ENCODE measurements at places on chromosomes 12 and 14. TPM values are rescaled to one million over a fixed set of nuclear protein-coding genes. Genes with fewer than 3 reads are reported as not detected.

- H3K4me1 ChIP-seq: peaks cover 5% of the 10 kb centered on the region
- no peaks in the 10 kb centered on the region for H3K27me3 ChIP-seq
- no peaks in the 10 kb centered on the region for H3K36me3 ChIP-seq
- no peak overlapping the region for H3K27ac ChIP-seq
- DNase-seq: no peak
- no peak overlapping the region for H3K4me3 ChIP-seq
Observed at GRCh38 chr12:59383079-59383822, 212.6 kb upstream of the SLC16A7 start.

DNA sequence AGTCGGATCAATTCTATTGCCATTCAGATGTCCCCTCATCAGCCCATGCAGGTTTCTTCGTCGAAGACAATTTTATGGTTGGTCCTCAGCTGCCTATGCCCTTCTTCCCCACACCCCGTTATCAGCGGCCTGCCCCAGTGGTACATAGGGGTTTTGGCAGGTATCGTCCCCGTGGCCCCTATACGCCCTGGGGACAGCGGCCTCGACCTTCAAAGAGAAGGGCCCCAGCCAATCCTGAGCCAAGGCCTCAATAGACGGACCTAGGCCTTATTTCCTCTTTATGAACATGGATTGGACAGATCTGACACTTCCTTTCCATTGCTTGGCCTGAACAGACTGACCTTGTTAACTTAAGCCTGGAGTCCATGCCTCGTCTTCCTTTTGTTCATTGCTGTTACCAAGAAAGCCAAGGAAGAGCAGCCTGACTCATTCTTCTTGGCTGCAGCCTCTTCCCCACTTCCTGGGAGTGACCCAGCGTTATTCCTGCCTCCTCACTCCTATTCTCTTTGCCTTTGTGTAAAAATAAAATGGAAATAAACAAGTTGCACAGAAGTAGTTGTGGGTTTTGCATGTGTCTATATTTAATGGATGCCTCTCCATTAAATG lies 156.5 kb upstream of the AMIGO2 start:
- peaks cover 84% of the 10 kb centered on the region for H3K36me3 ChIP-seq
- peaks cover 47% of the 10 kb centered on the region for H3K4me1 ChIP-seq
- no peaks in the 10 kb centered on the region for H3K27me3 ChIP-seq
- H3K27ac ChIP-seq: no peak overlapping the region
- DNase-seq: no peak

DNA sequence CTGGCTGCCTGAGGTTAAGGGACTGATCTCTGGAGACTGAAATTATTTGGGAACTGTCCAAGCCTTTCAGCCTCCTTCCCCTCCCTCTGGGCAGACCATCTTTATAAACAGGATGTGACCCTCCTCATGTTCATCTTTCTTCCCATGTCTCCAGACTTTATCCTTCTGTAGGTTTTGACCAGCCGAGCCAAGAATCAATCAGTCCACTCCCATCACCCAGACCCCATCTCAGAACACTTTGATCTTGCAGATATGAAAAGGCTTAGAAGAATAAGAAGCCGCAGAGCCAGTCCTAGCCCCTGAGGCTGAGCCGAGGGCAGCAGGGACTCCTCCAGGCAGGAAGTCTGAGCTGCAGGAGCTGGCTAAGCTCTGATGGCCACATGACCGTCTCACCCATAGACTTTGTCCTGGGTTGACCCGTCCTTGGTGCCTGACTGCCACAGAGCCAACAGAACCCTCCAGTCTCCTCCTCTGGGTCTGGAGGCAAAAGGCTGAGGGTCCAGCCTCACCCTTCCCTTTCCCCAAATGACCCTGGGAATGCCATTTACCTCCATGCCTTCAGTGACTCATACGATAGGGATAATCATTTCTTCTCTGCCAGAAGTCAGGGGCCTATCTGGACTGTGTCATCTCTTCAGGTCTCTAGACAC lies 1.6 kb downstream of the KRT71 start:
- DNase-seq: no peak
- no peak overlapping the region for H3K27ac ChIP-seq
- H3K36me3 ChIP-seq: no peaks in the 10 kb centered on the region
- no peaks in the 10 kb centered on the region for H3K4me1 ChIP-seq
- peaks cover 12% of the 10 kb centered on the region for H3K27me3 ChIP-seq

DNA sequence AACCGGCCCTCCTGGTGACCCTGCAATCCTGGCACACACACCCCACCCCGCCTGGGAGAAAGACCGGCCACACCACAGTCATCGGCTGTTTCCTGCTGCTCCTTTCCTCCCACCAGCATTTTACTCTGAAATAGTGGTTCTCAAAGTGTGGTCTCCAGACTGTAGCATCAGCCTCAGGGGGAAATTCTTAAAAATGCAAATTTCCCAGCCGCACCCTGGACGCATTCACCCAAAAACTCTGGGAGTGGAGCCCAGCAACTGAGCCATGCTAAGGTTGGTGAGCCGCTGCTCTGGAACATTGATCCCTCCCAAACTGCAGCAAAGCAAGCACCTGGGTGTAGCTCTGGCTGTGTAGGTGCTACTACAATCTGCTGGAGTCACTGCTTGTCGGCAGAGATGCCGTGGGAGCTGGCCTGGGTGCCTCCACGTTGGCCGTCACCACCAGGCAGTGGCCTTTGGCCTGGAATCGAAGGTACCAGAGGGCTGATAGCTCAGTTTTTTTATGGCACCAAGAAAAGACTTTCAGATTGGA lies 38.4 kb upstream of the BCL2L14 start:
- peak overlapping the region; percentile 63 for H3K4me3 ChIP-seq
- DNase-seq: no peak
- H3K36me3 ChIP-seq: peaks cover 9% of the 10 kb centered on the region

DNA sequence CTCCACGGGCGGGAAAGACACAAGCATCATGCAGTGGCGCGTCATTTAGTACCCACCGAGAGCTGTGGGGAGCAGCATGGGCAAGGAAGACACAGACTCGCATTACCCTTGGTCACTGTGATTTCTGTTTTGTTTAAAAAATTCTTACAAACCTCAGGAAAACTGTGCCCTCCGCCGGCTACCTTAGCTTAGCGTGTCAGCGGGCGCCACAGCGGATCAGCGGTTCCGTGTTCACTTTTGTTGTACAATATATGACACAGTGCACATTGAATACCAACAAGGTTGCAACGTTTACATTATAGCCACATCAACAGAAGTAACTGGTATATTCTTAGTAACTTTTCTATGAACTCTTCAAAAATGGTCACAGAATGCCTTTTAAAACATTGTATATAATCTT lies 125.2 kb upstream of the EVL start:
- H3K27me3 ChIP-seq: peaks cover 2% of the 10 kb centered on the region
- no peak for DNase-seq
- no peak overlapping the region for H3K27ac ChIP-seq
- H3K4me3 ChIP-seq: no peak overlapping the region
- no peaks in the 10 kb centered on the region for H3K36me3 ChIP-seq

DNA sequence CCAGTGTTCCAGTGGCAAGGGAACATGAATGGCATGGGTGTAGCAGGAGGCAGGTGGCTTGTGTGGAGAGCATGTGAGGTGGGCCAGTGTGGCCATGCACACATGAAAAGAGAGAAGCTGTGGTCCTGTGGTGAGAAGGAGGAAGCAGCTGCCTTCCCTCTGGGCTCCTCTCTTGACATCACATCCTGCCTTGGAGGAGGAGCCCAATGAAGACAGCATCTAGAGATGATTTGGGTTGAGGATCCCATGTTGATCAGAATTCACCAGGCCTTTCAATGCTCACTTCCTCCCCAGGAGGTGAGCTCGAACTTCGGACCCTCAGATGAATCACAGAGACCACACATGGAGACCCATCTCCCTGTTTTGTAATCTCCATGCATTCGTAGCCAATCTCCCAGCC lies 82.6 kb downstream of the LRRC74A start:
- H3K27me3 ChIP-seq: no peaks in the 10 kb centered on the region
- peak; percentile 85 for DNase-seq
- peaks cover 68% of the 10 kb centered on the region for H3K4me1 ChIP-seq
- peak overlapping the region; percentile 35 for H3K4me3 ChIP-seq
- peak overlapping the region; percentile 98 for H3K27ac ChIP-seq
- H3K36me3 ChIP-seq: peaks cover 8% of the 10 kb centered on the region

DNA sequence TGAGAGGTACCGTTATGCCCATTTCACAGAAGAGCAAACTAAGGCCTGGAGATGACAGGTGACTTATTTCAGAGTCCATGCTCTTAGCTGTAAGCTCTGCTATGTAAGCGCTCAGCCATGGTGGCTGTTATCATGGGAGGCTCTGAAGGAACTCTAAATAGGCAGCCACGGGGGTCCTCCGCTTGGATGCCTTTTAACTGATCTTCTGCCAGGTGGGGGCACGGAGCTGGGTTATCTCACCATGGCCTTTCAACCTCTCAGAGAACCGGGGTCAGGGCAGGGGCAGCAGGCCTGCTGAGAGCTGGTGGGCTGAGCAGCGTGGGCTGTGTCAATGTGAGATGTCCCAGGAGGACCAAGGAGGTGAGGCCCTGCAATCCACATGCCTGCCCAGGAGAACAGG lies 49.7 kb upstream of the RBM19 start:
- no peak overlapping the region for H3K4me3 ChIP-seq
- no peak overlapping the region for H3K27ac ChIP-seq
- H3K36me3 ChIP-seq: no peaks in the 10 kb centered on the region
- peaks cover 3% of the 10 kb centered on the region for H3K27me3 ChIP-seq
- H3K4me1 ChIP-seq: no peaks in the 10 kb centered on the region

- no peaks in the 10 kb centered on the region for H3K36me3 ChIP-seq
- H3K27me3 ChIP-seq: no peaks in the 10 kb centered on the region
- no peak for DNase-seq
- H3K4me1 ChIP-seq: no peaks in the 10 kb centered on the region
- no peak overlapping the region for H3K27ac ChIP-seq
Observed at GRCh38 chr12:30595742-30596141, 99.9 kb downstream of the IPO8 start.

DNA sequence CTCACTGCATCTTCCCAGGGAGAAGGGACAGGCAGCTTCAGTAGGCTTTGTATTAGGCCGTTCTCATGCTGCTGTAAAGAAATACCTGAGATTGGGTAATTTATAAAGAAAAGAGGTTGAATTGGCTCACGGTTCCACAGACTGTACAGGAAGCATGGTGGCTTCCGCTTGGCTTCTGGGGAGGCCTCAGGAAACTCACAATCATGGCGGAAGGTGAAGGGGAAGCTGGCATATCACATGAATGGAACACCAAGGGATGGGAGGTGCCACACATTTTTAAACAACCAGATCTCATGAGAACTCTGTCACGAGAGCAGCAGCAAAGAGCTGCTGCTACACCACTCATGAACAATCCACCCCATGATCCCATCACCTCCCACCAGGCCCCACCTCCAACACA lies 182.2 kb upstream of the SFSWAP start:
- no peak overlapping the region for H3K27ac ChIP-seq
- no peaks in the 10 kb centered on the region for H3K4me1 ChIP-seq
- H3K27me3 ChIP-seq: no peaks in the 10 kb centered on the region
- no peaks in the 10 kb centered on the region for H3K36me3 ChIP-seq
- DNase-seq: no peak

- DNase-seq: no peak
- no peak overlapping the region for H3K27ac ChIP-seq
- no peak overlapping the region for H3K4me3 ChIP-seq
- H3K4me1 ChIP-seq: peaks cover under 1% of the 10 kb centered on the region
- peaks cover 55% of the 10 kb centered on the region for H3K36me3 ChIP-seq
- H3K27me3 ChIP-seq: no peaks in the 10 kb centered on the region
Observed at GRCh38 chr14:65738339-65738738, 325.8 kb downstream of the FUT8 start.

DNA sequence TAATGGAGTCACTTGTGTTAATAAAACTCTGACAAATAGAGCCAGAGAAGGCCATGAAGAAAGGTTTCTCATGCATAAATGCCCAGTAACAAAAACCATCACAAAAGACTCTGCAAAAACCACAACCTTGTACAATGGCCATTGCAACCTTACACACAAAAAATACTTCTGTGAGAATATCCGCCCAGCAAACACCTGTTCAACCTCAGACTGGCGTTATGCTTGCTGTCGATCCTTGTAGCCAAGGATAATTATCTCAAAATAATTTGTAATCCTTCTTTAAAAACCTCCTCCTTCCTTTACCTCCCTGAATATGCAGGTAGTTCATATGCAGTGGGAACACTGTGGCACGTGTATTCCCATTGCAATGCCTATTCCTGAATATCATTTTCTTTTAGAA lies 157.1 kb downstream of the SLC41A2 start:
- H3K27me3 ChIP-seq: peaks cover 17% of the 10 kb centered on the region
- no peaks in the 10 kb centered on the region for H3K4me1 ChIP-seq
- no peak overlapping the region for H3K27ac ChIP-seq
- no peaks in the 10 kb centered on the region for H3K36me3 ChIP-seq
- H3K4me3 ChIP-seq: no peak overlapping the region

DNA sequence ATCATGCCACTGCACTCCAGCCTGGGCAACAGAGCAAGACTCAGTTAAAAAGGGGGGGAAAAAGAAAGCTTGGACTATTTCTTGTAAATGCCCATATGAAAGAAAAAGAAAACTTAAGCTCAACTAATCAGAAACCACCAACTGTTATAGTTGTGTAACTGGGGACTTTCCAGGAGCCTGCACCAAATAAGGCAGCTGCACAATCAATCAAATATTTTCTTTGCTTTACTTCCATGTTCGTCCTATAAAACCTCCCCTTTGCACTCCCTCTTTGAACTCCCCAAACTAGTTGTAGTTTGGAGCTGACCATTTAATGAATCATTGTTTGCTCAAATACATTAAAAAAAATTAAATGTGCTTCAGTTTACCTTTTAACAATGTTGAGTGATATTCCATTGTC lies 54.9 kb downstream of the OTOGL start:
- H3K27ac ChIP-seq: no peak overlapping the region
- H3K27me3 ChIP-seq: peaks cover 1% of the 10 kb centered on the region
- no peak overlapping the region for H3K4me3 ChIP-seq

- no peaks in the 10 kb centered on the region for H3K36me3 ChIP-seq
- no peak for DNase-seq
- H3K4me3 ChIP-seq: no peak overlapping the region
Observed at GRCh38 chr12:58766513-58766870, 153.8 kb downstream of the LRIG3 start.

- H3K27me3 ChIP-seq: peaks cover 77% of the 10 kb centered on the region
- H3K27ac ChIP-seq: peak overlapping the region; percentile 79
- no peak for DNase-seq
- no peak overlapping the region for H3K4me3 ChIP-seq
- H3K36me3 ChIP-seq: no peaks in the 10 kb centered on the region
Observed at GRCh38 chr12:48982397-48983080, 4.4 kb downstream of the WNT1 start.

CELA1 gene
- not detected for total RNA-seq

RTN1 gene
- total RNA-seq: not detected

CLEC4C gene
- not detected for total RNA-seq

METTL17 gene
- total RNA-seq: 99.6 TPM

ADCY6 gene
- total RNA-seq: not detected

RPGRIP1 gene
- total RNA-seq: not detected

CCDC197 gene
- total RNA-seq: not detected

OLR1 gene
- total RNA-seq: not detected
